ENCODE measurements at places on chromosomes 7 and 10. TPM values are rescaled to one million over a fixed set of nuclear protein-coding genes. Genes with fewer than 3 reads are reported as not detected.

NPFFR1 gene
- 0.14 TPM for total RNA-seq

CDNF gene
- 0.29 TPM for total RNA-seq

OR2A5 gene
- total RNA-seq = not detected

TACC2 gene
- total RNA-seq = 23.9 TPM

EBF3 gene
- total RNA-seq = not detected

RELN gene
- total RNA-seq = 1.2 TPM

ARHGAP22 gene
- total RNA-seq = 24.5 TPM

ERV3-1 gene
- 9.7 TPM for total RNA-seq

AP5Z1 gene
- total RNA-seq = 21.4 TPM

ZNF777 gene
- 9.1 TPM for total RNA-seq

LIPM gene
- not detected for total RNA-seq

ZNF425 gene
- 0.87 TPM for total RNA-seq

Data from epithelial cell of proximal tubule (primary cell).